Stimulated activated CD4-positive, alpha-beta T cell treated with anti-CD3 and anti-CD28 coated beads, Interleukin-2, amount 100 ng/mL, for 48 hours (primary cell): ENCODE measurements at places on chromosomes 3 and 15.

DNA sequence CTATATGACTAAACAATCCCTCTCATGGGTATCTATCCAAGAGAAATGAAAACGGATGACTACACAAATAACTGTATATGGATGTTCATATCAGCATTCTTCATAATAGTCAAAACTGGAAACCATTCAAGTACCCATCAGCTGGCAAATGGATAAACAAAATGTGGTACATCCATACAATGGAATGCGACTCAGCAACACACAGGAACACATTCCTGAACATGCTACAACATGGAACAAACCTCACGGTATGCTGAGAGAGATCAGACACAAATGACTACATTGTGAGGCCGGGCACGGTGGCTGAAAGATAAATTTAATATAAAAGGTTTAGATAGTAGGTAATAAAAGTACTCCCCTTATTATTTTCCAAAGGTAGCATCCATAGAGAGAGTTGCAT lies 42.6 kb downstream of the CCR4 start:
- no peak for DNase-seq

DNA sequence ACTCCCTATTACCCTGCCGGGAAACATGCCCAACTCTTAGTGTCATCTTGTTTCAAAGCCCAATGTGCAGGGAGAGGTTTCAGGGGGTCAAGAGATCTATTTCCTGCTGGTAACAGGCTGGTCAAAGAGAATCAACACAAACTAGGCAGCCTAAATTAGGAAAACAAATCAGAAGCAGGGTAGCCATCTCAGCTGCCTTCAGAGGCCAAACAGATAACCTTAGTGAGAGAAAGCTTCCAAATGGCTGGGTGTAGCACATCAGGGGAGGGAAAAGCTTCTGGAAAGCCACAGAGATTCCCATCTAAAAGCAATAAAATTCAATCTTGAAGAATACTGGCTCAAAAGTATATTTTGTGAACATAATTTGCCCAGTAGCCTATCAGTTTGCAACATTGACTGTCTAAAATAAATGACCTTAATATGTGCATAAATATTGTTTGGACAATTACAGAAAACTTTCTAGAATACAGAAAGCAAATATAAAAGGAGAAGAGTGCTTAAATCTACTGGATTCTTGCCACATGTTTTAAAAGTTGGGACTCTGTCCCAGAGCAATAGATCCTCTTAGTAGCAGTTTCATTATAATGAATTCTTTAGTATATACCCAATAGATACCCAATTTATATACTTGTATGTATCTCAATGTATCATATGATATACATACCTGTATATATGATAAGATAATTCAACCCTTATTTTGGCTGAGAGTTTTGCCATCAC lies 371.9 kb upstream of the RARB start:
- DNase-seq, result no peak

GRCh38 chr15:77473328-77473727 lies 52.6 kb downstream of the HMG20A start:
- DNase-seq, result no peak

DNA sequence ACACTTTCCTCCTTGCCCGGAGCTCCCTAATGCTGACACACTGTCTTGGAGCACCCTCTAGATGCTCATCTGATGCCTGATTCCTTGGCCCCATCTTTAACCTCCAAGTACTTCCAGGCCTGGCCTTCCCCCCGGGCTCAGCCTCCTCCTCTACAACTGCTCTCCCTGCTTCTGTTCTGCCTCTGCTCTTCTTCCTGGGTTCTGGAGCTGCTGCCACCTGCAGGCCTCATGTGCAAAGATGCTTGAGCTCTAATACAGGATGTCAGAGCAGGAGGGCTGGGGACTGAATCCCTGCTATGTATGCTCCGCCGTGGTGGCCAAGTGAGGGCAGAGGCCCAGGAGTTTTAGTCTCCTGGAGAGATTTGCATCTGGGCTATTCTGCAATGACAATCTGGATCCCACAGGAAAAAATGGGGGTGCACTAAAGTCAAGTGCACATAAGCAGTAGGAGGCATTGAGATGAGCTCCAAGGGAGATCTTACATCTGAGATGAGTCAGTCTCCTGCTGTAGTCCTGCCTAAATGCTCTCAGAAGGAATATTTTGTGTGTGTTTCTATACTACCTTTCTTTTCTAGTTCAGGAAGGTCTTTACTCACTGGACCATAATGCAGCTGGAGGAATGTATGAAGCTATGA lies 296.3 kb downstream of the UACA start:
- DNase-seq, result peak; percentile 37

- no peak for DNase-seq
Observed at GRCh38 chr3:9211155-9211950, 38.1 kb downstream of the SRGAP3 start.

DNA sequence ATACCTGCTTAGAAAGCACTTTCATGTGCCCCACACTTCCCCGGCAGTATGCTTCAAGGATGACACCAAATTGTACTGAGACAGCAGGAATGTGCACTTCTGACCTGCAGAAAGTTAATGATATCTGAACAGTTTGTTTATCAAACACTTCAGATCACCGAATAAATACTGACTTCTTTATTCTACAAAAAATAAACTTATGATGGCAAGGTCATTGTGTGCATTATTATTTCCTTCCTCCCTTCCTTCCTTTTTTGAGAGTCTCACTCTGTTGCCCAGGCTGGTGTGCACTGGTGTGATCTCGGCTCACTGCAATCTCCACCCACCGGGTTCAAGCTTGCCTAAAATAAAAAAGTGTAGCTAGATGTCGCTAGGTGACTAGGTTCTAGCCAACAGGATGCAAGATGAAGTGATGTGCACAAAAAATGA lies 80.3 kb downstream of the FAIM start:
- DNase-seq, result no peak

DNA sequence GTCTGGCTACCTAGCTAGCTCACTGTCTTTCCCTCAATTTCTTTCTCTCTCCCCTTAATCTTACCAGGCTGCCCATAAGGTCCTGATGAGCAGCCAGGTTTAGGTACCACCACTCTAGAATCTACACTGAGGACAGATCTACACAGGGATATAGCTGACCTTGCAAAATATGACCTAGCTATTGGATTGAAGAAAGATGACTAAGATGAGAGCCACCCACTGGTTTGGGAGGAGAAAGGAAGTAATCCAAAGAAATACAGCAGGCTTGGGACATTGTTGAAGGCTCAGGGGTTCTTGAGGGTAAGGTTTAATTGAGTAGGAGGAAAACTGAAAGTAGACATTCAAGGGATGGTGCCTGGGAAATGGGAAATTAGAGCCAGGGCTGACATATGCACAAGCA lies 142.0 kb upstream of the TMC3 start:
- DNase-seq, result no peak

DNA sequence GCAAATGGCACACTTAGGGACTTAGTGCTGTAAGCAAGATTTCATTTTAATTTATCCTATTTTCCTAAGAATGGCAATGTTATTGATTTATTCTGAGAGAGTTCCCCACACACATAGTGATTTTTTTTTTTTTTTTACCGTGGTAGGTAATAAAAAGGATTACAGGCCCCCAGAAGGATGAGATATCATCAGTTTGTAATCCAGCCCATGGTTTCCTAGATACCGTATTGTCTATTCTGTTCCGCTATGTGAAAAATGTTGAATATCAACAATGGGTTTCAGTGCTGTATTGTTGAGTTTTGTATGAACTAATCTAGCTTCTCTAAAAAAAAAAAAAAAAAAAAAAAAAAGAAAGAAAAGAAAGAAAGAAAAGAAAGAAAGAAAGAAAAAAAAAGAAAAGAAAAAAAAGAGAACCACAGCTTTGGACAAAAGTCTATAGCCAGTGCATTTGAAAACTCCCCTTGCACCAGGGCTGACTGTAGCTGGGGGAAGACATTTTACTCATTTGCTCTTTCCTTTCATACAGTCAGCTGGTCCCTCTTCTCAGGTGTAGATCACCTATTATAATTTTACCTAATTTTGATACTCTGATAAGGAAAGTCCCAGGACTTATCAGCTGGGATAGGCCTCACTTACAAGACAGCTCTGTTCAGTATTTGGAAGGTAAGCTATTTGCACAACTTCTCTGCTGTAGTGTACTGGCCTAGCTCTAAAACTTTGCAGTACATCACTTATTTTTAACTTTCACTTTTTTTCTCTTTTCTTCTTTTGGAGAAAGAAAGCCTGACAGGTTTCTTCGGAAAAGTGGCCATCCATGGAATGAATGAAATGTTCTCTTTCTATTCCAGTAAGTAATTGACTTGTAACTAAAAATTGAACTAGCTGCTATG lies 101.4 kb upstream of the SOX2 start:
- no peak for DNase-seq

DNA sequence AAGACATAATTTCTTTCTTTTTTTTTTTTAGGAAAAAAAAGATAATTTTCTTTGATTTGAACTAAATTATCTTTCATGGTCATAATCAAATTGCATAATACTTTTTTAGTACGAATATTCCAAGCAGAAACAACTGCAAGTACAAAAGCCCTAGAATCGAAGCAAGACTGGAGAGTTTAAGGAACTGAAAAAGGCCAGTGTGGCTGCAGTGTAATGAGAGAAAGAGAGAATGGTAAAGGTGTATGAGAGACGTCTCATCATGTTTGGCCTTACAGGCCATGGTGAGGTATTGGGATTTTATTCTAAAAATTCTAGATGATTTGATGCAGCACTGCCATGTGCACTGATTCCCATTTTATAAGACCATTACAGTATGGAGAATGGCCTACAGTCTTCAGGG lies 180.9 kb downstream of the SUCNR1 start:
- DNase-seq, result no peak

- no peak for DNase-seq
Observed at GRCh38 chr3:28242519-28242918, 1.1 kb downstream of the CMC1 start.

GRCh38 chr15:59741274-59741906 lies 52.3 kb upstream of the BNIP2 start:
- no peak for DNase-seq

- DNase-seq, result no peak
Observed at GRCh38 chr15:41337047-41337446, 4.4 kb downstream of the NUSAP1 start.

DNA sequence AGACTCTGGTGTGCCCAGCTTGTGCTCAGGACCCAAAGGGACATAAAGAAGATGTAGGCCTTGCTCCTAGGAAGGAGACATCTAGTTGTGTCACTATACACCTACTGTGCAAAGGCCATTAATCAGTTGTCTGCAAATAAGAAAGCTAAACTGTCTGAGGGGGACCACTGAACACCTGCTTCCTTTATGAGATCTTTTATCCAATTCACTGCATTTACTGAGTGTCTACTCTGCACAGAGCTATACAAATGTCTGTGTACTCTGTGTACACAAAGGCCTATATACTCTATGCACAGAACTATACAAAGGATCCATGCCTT lies 124.8 kb downstream of the CTNNB1 start:
- DNase-seq, result no peak

- no peak for DNase-seq
Observed at GRCh38 chr15:80679167-80679803, 15.8 kb upstream of the ABHD17C start.

DNA sequence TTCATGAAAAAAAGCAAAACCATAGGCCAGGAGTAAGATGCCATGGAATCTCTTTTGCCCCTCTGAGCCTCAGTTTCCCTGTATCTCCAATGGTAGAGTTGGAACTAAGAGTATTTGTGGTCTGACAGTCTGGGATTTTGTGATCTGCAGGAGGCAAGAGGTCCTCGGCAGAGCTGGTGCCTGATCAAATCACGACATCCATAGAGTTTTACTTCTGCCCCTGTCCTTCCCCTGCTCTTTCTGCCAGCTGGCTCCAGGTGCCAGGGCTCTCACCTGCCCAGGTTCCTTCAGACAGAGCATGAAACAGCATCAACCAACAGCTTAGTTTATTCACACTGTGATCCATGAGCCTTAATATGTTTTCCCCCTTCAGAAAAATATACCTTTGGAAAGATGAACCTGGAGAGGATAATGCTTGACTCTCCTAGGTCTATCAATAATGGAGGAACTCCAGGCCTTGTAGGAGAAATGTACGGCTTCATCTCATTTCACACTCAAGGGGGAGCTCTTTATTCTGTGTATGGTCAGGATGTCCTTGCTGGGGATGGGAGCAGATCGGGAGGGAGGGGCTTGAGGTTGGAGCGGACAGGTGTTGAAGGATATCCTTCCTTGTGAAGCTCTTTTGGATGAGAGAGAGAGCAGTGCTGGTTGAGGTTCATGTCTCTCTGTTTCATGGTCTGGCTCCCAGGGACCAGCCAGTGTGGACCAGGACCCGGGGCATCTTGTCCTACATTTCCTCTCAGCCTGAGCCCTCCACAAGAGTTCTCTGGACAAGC lies 309.9 kb downstream of the RPLP1 start:
- no peak for DNase-seq

- no peak for DNase-seq
Observed at GRCh38 chr15:35166730-35167359, 81.8 kb upstream of the NANOGP8 start.

GRCh38 chr3:52222319-52223221 lies 2.9 kb downstream of the TLR9 start:
- no peak for DNase-seq

GRCh38 chr3:159813822-159814531 lies 174.7 kb upstream of the IL12A start:
- DNase-seq, result no peak

DNA sequence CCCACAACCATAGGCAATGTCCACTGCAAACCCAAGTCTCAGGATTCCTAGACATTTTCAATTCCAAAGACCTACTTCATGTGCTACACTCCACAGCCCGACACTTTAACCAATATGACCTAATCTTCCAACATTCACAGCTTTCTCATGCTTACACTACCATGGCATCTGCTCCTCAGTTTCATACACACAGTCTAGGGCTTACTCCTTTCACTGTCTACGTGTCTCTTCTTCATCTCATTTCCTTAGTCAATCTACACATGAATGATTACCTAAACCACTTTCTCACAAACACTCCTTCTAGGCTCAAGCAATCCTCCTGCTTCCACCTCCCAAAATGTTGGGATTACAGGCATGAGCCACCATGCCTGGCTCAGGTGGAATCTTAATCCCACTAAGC lies 106.3 kb downstream of the STAG1 start:
- no peak for DNase-seq

GRCh38 chr3:32391643-32392535 lies at the start of gene CMTM7:
CMTM7 (plus strand) TSS chr3:32391853; CDS start chr3:32391907, 54 bp downstream.
- DNase-seq, result peak; percentile 42

GRCh38 chr3:134485075-134485717 lies 589 bp downstream of the ANAPC13 start:
- DNase-seq, result peak; percentile 13

GRCh38 chr3:55765398-55765797 lies 278.3 kb upstream of the WNT5A start:
- DNase-seq, result no peak

- no peak for DNase-seq
Observed at GRCh38 chr3:51716805-51717204, 9.9 kb downstream of the GRM2 start.

GRCh38 chr15:74511583-74511982 lies 29.4 kb upstream of the ARID3B start:
- no peak for DNase-seq

- DNase-seq, result no peak
Observed at GRCh38 chr3:65448120-65448519, 590.6 kb downstream of the MAGI1 start.

- DNase-seq, result peak; percentile 11
Observed at GRCh38 chr3:152505926-152506325, 237.2 kb downstream of the MBNL1 start.

- no peak for DNase-seq
Observed at GRCh38 chr15:54820098-54820497, 376.6 kb downstream of the RSL24D1 start.

GRCh38 chr15:68781766-68782588 lies 38.7 kb downstream of the ANP32A start:
- no peak for DNase-seq

GRCh38 chr3:14497321-14497720 lies 42.8 kb downstream of the GRIP2 start:
- DNase-seq, result no peak
